ENCODE measurements at places on chromosomes 13 and 19.

GRCh38 chr13:38382946-38383345 lies 33.3 kb downstream of the UFM1 start:
- DNase-seq: no peak

GRCh38 chr13:79626924-79627323 lies 146.0 kb downstream of the NDFIP2 start:
- no peak for DNase-seq

GRCh38 chr13:90533866-90534265 lies 813.6 kb upstream of the MIR17HG start:
- no peak for DNase-seq

GRCh38 chr19:4380254-4380727 lies 20.1 kb downstream of the SH3GL1 start:
- no peak for DNase-seq

GRCh38 chr19:50512999-50513745 lies 541 bp downstream of the ASPDH start:
- DNase-seq: no peak

GRCh38 chr19:9641810-9642209 lies 20.8 kb upstream of the ZNF561 start:
- no peak for DNase-seq

- DNase-seq: peak; percentile 73
Measured at GRCh38 chr13:77026255-77026860, 601 bp downstream of the FBXL3 start.

DNA sequence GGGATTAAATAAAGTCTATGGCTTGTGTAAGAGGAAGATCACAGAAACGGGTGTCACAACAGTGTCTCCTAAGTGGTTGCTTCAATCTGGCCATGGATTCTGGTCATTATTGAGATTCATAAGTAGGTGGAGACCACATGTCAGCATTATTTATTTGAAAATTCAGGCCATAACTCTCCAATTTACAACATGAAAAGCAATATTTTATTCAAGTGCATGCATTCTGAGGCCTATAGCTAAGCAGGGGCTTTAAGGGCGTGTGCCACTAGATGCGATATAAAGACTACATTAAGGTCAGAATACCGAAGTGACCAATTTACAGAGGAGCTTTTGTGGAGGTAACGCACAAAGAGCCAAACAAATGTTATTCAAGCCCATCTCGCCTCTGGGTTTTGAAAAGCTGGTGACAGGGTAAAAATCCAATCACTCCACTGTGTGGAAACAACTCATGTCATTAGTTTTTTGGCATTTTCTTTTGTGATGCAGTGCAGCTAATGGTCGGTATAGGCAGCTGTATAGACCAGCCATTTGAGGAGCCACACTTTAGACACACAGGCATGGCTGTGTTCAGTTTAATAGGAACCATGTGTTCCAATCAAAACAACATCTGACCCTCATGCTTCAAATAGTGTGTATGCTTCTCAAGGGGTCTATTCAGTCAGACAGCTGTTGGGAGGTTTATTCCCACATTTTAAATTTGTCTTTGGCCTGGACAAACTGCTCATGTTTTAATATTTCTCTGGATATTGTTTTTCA lies 123.7 kb downstream of the KL start:
- DNase-seq: no peak

DNA sequence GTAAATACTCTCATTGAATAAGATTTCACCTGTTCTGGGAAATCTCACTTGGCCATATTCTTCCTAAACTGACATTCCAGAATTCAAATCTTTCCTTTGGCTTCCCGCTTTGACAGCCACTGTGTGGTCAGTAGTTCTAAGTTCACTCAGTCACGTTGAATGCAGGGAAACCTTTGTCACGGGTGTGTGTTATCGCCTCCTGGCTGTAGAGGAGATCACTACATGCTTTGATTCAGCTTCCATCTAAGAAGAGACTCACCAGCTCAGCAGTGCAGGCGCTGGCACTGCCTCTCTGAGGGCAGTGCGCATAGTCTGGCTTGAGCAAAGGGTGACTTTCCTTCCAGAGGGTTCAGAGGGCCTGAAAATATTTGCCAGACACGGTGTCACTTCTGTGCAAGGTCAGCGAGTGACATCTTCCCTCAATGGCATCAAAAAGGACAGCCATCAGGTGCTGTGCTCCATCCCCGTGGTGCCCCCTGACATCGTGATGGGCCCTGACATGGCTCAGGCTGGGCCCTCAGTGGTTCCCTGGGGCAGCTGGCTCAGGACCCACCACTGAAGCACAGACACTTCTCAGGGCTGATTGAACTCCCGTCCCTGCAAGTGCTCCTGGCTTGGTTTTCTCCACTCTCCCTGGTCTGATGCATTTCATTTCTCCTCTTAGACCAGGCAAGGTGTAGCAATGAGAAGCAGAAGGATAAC lies 635.4 kb upstream of the ARGLU1 start:
- no peak for DNase-seq

DNA sequence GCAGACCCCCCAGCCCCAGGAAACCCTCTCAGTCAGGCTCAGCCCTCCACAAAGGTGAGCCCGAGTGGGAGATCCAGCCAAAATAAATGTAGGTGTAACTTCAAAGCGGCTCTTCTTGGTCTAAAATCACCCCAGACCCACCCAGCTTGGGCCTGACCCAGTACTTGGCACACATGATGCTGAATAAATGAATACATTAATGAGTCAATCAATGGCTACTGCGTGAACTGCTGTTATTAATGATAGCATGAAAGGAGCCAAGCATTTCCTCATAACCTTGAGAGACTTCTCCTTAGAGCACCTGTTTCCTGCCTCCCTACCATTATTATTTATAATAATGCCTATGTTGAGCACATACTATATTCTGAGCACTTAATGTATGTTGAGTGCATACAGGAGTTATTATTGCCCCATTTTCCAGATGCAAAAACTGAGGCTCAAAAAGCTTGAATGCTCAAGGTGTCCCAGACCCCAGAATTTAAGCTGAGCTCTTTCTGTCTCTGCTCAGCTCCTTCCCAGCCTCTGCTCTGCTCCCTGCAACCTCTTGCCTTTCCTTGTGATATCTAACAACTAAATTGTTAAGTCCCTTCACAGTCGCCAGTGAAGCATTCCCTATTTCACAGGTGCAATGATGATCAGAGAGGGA lies 4.3 kb downstream of the NOTCH3 start:
- no peak for DNase-seq

GRCh38 chr13:97528518-97528917 lies 94.5 kb downstream of the RAP2A start:
- no peak for DNase-seq

DNA sequence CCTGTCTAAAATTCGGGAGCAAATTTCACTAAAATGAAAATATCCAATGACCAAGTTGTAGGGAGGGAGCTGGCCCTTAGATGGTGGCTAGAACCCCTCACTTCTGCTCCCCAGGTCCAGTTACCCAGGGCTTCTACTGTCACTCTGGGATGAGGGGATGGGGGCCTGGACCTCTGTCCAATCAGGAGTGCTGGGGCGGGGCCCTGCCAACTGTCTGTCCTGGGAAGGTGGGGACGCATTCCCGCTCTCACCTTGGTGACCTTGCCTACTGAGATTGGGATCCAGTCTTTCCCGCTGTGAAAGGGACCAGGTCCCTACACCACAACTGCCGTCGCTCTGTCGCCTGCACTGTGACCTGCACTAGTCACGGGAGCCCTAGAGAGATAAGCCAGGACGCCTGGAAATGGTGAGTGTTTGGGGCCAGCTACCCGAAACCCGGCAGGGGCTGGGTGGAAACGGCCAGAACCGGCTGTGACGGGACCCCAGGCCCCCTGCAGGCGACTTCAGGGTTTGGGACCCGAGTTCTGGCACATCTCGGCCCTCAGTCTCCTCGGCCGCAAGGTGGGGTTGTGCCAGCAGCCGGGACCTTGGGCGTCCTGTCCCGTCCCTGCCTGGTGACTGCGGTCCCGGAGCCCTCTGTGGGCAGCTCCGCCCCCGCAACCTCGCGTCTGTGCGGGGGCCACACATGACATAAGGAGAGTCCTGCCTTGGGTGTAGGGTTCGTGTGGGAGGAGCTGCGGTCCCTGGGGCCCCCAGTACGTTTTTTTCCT lies 22.8 kb downstream of the ZNF20 start:
- no peak for DNase-seq

DNA sequence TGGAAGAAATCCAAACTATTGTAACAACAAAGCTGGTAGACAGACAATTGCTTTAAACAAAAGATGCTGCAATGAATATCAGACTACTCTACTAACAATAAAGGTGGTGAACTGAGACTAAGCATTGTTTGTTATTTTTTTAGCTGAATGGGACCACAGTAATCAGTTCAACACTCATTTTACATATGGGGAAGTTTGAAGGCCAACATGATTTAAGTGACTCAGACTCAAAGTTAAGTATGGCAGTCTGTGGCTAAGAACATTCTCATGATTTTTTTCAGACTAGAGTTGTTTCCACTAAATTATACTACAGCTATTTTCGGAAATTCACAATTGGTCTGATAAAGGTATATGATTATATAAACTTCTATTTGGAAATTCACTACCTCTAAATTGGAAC lies 10.4 kb downstream of the EXOSC8 start:
- DNase-seq: no peak

DNA sequence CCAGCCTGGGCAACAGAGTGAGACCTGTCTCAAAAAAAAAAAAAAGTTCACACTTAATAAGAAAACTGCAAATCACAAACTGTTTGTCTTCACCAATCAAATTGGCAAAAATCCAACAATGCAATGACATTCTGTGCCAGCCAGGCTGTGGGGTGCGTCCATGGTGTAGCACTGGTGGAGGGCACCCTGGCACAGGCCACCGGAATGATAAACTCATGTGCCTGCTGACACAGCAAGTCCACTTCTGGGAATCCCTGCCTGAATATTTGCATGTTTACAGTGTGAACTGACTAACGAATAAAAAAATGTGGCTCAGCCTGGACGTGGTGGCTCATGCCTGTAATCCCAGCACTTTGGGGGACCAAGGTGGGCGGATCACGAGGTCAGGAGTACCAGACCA lies 1.6 kb upstream of the LRRC25 start:
- peak; percentile 74 for DNase-seq

- no peak for DNase-seq
Measured at GRCh38 chr13:44359983-44360375, 13.6 kb upstream of the SERP2 start.

DNA sequence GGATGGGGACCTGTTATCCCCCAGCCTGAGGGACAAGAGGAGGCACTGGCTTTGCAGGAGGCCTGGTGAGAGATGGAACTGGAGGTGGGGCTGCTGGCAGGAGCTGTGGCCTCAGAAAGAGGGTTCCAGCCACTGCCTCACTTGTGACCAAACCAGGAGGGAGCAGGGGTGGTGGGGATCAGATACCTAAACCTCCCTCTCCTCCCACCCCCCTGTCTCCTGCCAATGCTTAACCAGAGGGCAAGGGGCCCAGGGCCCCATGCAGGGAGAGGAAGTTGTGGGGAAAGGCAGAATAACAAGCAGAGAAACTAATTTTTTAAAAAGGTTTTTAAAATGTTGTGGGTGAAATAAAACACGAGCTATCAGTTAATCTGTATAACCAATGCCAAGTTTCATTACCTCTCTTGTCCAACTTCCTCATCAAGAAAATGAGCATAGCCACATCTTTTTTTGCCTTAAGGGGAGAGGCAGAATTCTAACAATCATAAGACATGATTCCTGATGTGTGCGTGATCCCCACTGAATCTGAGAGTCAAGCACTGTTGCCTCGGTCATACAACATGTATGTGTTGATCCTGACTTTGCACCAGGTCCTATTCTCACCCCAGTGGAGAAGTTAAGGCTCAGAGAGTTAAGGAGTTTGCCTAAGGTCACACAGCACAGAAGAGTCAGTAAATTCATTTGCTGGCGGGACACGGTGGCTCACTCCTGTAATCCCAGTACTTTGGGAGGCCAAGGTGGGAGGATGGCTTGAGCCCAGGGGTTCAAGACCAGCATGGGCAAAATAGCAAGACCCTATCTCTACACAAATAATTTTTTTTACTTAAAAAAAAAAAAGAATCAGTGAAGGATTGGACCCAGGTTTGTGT lies 12.9 kb downstream of the FXYD5 start:
- DNase-seq: no peak

DNA sequence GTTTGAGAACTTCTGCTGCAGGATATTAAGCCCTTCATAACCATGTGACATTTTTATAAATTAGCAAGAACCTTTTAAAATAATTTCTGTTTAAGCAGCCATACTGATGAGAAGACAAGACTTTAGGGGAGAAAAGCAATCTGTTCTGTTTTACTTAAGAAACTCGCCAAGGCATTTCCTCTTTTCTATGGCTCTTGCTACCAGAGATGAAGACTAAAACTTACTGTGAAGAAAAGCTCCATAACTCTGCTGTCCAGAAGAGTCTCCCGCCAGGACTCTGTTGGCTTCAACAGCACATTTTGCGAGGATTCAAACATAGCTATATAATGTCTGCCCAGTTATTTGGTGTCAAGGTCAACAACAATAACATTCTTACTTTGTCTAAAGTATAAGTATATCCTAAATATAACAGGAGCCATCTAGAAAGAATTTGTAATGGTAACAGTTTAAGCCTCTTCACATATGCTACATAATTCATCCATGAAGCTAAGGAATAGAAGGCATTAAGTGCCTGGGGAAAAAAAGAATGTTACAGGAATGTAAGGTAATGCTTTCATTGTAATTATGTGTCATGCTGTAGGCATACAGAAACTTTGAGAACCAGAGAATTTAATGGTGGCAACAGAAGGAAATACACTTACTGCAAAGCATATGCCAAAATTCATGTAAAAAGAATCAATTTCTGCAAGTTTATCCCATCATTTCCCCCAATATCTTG lies 53.2 kb upstream of the EEF1AKMT1 start:
- peak; percentile 57 for DNase-seq

DNA sequence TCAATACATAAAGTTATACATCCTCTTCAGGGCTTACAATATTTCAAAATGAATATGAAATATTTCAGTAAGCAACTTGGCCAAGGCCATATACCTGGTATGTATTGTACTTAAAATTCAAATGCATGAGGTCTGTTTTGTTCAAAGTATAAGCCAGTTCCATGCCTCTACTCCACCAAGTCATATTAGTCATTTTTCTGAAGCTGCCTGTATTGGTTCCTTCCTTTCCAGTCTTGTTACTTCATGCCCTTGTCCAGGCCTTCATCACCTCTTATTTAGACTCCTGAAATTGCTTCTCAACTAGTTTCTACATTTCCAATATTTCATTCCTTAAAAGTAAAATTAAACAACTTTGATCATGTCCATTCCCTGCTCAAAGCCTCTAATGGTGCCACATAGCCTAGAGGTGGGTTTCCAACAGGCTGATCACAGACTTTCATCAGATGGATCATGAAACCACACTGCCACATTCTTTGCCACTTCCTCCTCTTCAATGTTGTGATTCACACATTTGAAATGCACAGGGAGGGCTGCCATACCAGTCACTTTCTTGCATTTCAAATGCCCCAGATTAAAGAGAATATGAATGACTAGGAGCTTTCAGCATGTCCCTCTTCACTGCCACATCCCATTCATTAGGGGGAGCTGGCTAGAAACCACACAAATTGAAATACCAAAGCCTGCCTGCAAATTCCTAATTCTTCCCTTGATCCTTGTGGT lies 424.1 kb upstream of the DACH1 start:
- peak; percentile 95 for DNase-seq

DNA sequence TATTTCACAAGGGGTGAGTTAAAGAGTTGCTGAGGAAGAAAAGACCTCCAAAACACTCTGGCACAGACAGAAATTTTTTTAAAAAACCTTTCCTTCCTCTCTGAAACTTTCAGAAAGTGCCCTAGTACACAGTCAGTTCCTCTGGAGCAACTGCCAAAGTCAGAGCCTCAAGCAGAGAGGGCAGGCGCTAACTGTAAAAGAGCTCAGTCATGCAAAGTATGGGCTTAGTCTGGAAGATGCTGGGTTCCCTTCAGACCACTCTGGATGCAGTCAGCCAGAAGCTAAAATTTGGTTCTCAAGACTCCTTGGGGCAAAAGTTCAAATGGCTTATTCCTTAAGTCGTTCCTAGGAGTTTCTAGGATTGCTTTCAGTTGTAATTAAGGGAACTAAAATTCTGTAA lies 671.6 kb downstream of the PCDH9 start:
- DNase-seq: no peak
